ENCODE measurements at places on chromosomes 3 and 15.

DNA sequence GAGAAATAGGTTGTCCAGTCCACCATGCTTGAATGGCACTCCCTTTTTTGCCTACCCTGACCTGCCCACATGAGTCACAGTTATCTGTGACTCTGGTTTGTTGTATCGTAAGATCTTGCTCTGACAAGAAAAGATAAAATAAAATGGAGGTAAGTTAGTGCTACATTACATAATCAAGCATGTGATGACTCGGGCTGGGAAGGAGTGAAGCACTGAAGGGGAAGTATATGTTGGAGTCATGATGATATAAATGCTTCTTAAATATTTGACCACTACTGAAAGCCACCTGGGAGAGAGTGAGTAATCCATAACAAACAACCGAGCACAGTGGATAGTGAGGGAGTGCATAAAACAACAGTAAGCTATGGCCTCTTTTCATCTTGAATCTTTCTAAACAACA is 124.4 kb downstream of the SHOX2 start:
- DNase-seq, result no peak
- H3K36me3 ChIP-seq, result no peaks in the 10 kb centered on the region
- H3K4me3 ChIP-seq, result no peak overlapping the region
- no peaks in the 10 kb centered on the region for H3K27me3 ChIP-seq
- H3K4me1 ChIP-seq, result no peaks in the 10 kb centered on the region

GRCh38 chr15:82851306-82851850 is 42.0 kb downstream of the WHAMM start:
- no peak overlapping the region for H3K4me3 ChIP-seq
- H3K27me3 ChIP-seq, result no peaks in the 10 kb centered on the region
- H3K27ac ChIP-seq, result no peak overlapping the region
- no peak for DNase-seq
- H3K36me3 ChIP-seq, result no peaks in the 10 kb centered on the region

GRCh38 chr15:54119051-54119450 is 140.8 kb downstream of the UNC13C start:
- no peak overlapping the region for H3K27ac ChIP-seq
- DNase-seq, result no peak
- no peaks in the 10 kb centered on the region for H3K4me1 ChIP-seq
- no peaks in the 10 kb centered on the region for H3K27me3 ChIP-seq
- no peak overlapping the region for H3K4me3 ChIP-seq
- H3K36me3 ChIP-seq, result no peaks in the 10 kb centered on the region

GRCh38 chr3:185631508-185632206 is 45.6 kb downstream of the SENP2 start:
- H3K27ac ChIP-seq, result no peak overlapping the region
- peaks cover 12% of the 10 kb centered on the region for H3K4me1 ChIP-seq
- no peaks in the 10 kb centered on the region for H3K27me3 ChIP-seq
- no peak for DNase-seq
- no peak overlapping the region for H3K4me3 ChIP-seq

GRCh38 chr3:115428841-115429240 is 194.5 kb upstream of the GAP43 start:
- DNase-seq, result no peak
- no peak overlapping the region for H3K27ac ChIP-seq
- H3K27me3 ChIP-seq, result no peaks in the 10 kb centered on the region
- H3K36me3 ChIP-seq, result no peaks in the 10 kb centered on the region

GRCh38 chr3:54665016-54665600 is 262.8 kb downstream of the LRTM1 start:
- H3K27ac ChIP-seq, result no peak overlapping the region
- no peak for DNase-seq
- H3K27me3 ChIP-seq, result no peaks in the 10 kb centered on the region
- H3K4me1 ChIP-seq, result peaks cover 9% of the 10 kb centered on the region
- H3K4me3 ChIP-seq, result no peak overlapping the region

DNA sequence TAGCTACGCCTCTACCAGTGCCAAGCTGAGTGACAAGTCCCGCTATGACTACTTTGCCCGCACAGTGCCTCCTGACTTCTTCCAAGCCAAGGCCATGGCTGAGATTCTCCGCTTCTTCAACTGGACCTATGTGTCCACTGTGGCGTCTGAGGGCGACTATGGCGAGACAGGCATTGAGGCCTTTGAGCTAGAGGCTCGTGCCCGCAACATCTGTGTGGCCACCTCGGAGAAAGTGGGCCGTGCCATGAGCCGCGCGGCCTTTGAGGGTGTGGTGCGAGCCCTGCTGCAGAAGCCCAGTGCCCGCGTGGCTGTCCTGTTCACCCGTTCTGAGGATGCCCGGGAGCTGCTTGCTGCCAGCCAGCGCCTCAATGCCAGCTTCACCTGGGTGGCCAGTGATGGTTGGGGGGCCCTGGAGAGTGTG is 5.7 kb downstream of the GRM2 start:
- no peak overlapping the region for H3K4me3 ChIP-seq
- no peak for DNase-seq
- H3K36me3 ChIP-seq, result no peaks in the 10 kb centered on the region
- no peak overlapping the region for H3K27ac ChIP-seq
- no peaks in the 10 kb centered on the region for H3K27me3 ChIP-seq

GRCh38 chr15:68346979-68347378 is 69.4 kb downstream of the FEM1B start:
- H3K27ac ChIP-seq, result no peak overlapping the region
- H3K4me1 ChIP-seq, result peaks cover 19% of the 10 kb centered on the region
- DNase-seq, result no peak
- no peaks in the 10 kb centered on the region for H3K36me3 ChIP-seq
- no peaks in the 10 kb centered on the region for H3K27me3 ChIP-seq

GRCh38 chr3:44055951-44056350 is 185.7 kb upstream of the TOPAZ1 start:
- no peak overlapping the region for H3K27ac ChIP-seq
- no peak overlapping the region for H3K4me3 ChIP-seq
- no peaks in the 10 kb centered on the region for H3K4me1 ChIP-seq
- no peaks in the 10 kb centered on the region for H3K27me3 ChIP-seq
- H3K36me3 ChIP-seq, result no peaks in the 10 kb centered on the region

- no peaks in the 10 kb centered on the region for H3K27me3 ChIP-seq
- DNase-seq, result no peak
- H3K27ac ChIP-seq, result no peak overlapping the region
- H3K4me1 ChIP-seq, result no peaks in the 10 kb centered on the region
- H3K36me3 ChIP-seq, result no peaks in the 10 kb centered on the region
Measured at GRCh38 chr3:128424508-128425069, 42.1 kb downstream of the DNAJB8 start.

GRCh38 chr3:4313606-4314293 is 10.6 kb downstream of the SETMAR start:
- no peak overlapping the region for H3K4me3 ChIP-seq
- no peaks in the 10 kb centered on the region for H3K36me3 ChIP-seq
- peaks cover 20% of the 10 kb centered on the region for H3K4me1 ChIP-seq

DNA sequence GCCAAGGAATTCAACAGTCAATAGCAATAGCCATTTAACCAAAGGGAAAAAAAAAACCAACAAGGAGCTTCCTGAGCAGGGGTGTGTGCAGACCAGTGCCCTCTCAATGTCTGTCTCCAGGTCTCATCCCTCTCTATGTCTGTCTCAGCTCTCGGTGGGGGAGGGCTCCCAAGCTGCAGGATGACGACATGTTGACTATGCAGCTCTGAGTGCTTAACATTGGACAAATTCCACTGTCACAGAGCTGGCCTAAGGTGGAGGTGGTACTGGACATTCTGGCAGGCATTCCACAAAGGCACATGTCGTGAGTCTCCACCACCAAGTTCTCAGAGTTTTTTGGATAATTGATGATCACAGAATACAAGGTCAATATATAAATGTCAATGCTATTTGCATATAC is 2.0 kb upstream of the CAPN7 start:
- no peak for DNase-seq
- no peak overlapping the region for H3K4me3 ChIP-seq
- H3K36me3 ChIP-seq, result no peaks in the 10 kb centered on the region
- no peaks in the 10 kb centered on the region for H3K27me3 ChIP-seq
- no peak overlapping the region for H3K27ac ChIP-seq

DNA sequence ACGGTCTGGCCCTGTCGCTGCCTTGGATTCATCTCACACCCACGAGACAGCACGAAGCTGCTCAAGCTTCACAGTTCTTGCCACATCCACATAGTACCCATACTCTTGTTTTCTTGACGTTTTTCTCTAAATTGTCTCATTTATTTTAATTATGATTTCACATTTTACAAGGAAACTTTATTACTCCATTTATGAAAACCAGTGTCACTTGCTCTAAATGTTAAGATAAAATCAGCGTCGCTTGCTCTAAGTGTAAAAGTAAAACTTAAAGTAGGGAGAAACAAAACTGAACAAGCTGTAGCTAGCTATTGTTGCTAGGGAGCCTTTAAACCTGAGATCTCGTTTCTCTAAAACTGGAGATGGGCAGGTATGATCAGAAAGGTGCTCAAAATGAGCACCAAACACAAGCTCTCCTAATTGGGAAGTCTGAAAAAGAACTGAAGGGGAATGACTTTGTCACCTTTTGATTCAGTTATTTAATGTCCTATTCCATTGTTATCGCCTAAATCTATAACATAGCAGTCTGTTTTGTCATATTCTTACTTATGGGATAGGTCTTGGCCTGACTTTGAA is 680 bp downstream of the IFT122 start:
- H3K27me3 ChIP-seq, result no peaks in the 10 kb centered on the region
- H3K4me3 ChIP-seq, result peak overlapping the region; percentile 90
- H3K4me1 ChIP-seq, result peaks cover 66% of the 10 kb centered on the region
- H3K27ac ChIP-seq, result peak overlapping the region; percentile 94
- H3K36me3 ChIP-seq, result peaks cover 15% of the 10 kb centered on the region

DNA sequence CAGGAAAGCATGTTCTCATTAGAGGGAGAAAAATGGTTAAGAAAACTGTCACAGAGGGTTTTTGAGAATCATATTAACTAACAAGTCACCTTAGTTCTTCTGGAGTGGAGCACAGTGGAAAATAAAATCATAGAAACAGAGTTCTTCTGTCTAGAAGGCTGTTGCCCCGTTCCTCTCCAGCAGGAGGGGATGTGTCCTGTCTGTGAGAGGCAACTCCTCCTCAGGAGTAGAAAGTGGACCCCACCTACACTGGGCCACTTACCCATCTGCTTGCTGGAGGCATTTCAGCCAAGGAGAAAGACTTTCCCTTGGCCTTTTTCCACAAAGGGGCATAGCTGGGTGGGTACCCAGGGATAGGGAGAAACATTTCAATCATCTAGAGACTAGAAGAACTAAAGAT is 106.6 kb downstream of the SSR3 start:
- no peak overlapping the region for H3K4me3 ChIP-seq
- no peaks in the 10 kb centered on the region for H3K4me1 ChIP-seq
- no peaks in the 10 kb centered on the region for H3K36me3 ChIP-seq
- H3K27ac ChIP-seq, result no peak overlapping the region
- no peak for DNase-seq

- H3K36me3 ChIP-seq, result no peaks in the 10 kb centered on the region
- H3K27me3 ChIP-seq, result peaks cover 3% of the 10 kb centered on the region
- peaks cover 10% of the 10 kb centered on the region for H3K4me1 ChIP-seq
- DNase-seq, result no peak
Measured at GRCh38 chr3:10706740-10707399, 109.2 kb upstream of the SLC6A11 start.

DNA sequence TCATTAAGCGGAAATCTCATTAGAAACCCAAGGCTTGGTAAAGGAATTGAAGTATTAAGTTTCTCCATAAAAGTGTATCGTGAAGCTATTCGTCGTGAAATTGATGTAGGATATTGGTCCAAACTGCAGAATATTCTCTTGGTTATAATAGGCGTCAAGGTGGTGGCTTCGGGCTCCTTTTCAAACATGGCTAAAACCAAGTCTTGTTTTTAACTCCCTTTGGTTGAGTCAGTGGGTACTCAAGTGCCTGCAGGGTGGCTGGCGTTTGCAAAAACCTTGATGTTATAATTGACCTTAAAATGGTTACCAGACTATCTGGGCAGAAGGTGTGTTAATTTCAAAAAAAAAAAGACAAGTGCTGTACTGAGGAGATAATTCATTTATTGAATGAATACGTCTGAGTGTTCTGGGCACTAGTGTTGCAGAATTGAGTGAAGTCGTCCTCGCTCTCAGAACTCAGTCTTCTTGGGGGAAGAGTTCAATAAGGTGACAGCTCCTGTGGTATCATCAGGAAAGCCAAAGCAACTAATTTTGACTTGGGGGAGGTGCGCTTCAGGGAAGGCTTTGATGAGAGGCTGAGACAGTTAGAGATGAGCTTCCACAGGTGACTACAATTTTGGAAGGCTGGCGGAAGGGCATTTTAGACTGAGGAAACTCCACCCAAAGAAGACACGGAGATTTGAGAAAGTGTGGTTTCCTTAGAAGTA is 1.5 kb downstream of the UBE2Q2 start:
- H3K4me1 ChIP-seq, result peaks cover 59% of the 10 kb centered on the region
- no peaks in the 10 kb centered on the region for H3K36me3 ChIP-seq
- H3K27ac ChIP-seq, result peak overlapping the region; percentile 89
- no peak for DNase-seq

GRCh38 chr3:25372167-25372566 is 55.9 kb upstream of the RARB start:
- no peak for DNase-seq
- no peaks in the 10 kb centered on the region for H3K4me1 ChIP-seq
- H3K36me3 ChIP-seq, result no peaks in the 10 kb centered on the region
- no peak overlapping the region for H3K4me3 ChIP-seq

DNA sequence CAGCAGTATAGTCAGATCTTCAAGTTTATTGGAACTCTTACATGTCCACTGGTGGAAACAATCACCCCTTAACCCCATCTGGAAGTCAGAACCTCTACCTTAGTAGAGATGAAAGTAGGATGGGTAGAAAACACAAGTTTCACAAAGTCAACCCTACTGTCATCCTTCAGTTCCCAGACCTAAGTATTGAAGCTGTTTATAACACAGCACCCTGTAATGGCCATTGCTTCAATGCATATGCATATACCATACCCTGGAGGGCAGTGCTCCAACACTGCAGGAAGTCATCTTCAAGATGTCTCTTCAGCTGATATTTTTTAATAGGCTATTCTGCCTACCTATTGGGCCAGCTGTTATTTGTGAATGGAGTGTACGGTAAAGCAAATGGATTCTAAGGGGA is 241.3 kb downstream of the UBE2E2 start:
- no peaks in the 10 kb centered on the region for H3K27me3 ChIP-seq
- H3K4me1 ChIP-seq, result no peaks in the 10 kb centered on the region
- H3K27ac ChIP-seq, result no peak overlapping the region
- no peak overlapping the region for H3K4me3 ChIP-seq
- no peak for DNase-seq

- H3K27me3 ChIP-seq, result no peaks in the 10 kb centered on the region
- H3K27ac ChIP-seq, result peak overlapping the region; percentile 35
- peaks cover 34% of the 10 kb centered on the region for H3K4me1 ChIP-seq
- H3K36me3 ChIP-seq, result no peaks in the 10 kb centered on the region
- no peak for DNase-seq
Measured at GRCh38 chr3:30227571-30228301, 378.7 kb upstream of the TGFBR2 start.

GRCh38 chr3:46162975-46163555 is 45.0 kb downstream of the CCR1 start:
- H3K4me1 ChIP-seq, result no peaks in the 10 kb centered on the region
- H3K4me3 ChIP-seq, result no peak overlapping the region
- no peak overlapping the region for H3K27ac ChIP-seq
- H3K27me3 ChIP-seq, result no peaks in the 10 kb centered on the region

DNA sequence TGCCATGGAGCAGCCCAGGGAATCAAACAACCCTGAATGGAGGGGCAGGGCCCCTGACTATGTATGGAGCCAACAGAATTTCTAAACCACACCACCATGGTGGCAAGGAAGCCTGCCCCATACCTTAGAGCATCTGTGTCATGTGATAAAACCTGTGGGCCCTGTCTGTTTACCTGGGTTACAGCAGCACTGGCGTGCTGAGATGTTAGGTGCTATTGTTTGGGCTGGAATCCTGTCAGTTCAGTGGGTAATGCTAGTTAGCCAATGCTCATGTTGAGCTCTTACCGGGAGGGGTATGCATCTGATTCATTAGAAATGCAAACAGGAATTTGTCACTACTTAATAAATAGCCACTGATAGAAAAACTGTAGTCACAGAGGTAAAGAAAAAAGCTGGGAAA is 63.5 kb upstream of the ETV5 start:
- peaks cover 3% of the 10 kb centered on the region for H3K4me1 ChIP-seq
- H3K27me3 ChIP-seq, result no peaks in the 10 kb centered on the region
- no peak for DNase-seq
- H3K27ac ChIP-seq, result no peak overlapping the region
- H3K36me3 ChIP-seq, result no peaks in the 10 kb centered on the region
- no peak overlapping the region for H3K4me3 ChIP-seq

Data from vagina (tissue), 2 donors.